ENCODE measurements at places on chromosomes 3 and 15.

GRCh38 chr3:42688487-42689420 is 3.4 kb downstream of the KLHL40 start:
- no peak for DNase-seq

DNA sequence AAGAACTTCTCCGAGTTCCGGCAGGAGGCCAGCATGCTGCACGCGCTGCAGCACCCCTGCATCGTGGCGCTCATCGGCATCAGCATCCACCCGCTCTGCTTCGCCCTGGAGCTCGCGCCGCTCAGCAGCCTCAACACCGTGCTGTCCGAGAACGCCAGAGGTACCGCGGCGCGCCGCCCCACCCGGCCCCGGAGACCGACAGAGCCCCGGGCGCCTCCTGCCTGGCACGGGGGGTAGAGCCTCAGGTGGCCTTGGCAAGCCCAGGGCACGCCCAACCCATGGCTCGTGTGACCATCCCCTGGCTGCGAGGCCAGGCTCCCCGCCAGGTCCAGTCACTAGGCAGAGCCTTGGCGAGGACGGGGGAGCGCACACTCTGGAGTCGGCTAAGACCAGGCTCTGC is 134.1 kb downstream of the LRRK1 start:
- no peak for DNase-seq

DNA sequence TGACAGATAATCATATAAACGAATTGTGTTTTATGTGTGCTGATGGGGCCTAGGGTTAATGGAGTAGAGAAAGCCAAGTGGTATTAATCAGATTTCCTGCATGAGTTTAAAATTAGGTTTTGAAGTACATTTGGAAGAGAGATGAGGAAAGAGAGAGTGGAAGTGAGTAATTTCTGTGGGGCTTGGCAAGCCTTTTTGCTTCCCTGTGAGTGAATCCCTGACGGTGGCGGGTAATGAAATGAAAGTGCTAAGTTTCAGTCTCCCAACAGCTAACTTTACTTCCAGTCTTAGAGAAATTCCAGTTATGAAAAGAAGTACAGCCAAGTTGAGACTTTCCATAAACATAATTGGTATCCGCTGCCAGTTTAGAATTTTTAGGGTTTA is 139.4 kb downstream of the BBX start:
- peak; percentile 12 for DNase-seq

GRCh38 chr3:54983266-54984099 is 55.6 kb upstream of the LRTM1 start:
- no peak for DNase-seq

DNA sequence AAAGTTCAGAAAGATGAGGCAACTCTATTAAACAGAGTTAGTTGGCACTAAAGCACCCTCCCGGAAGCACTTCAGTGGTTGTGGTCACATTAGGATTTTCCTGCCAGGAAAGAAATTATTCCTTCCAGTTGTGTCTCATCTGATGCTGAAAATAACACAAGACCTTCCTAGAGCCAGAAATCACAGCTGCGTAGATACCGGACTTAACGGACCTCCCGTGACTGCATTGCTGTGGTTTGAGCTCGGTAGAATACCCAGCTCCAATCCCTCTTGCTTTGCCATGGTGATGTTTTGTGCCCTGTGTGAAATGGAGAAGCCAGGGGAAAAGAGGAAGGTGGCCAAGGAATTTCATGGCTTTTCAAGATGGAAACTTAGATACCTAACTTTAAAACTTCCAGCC is 215.0 kb upstream of the IGF1R start:
- DNase-seq: no peak

DNA sequence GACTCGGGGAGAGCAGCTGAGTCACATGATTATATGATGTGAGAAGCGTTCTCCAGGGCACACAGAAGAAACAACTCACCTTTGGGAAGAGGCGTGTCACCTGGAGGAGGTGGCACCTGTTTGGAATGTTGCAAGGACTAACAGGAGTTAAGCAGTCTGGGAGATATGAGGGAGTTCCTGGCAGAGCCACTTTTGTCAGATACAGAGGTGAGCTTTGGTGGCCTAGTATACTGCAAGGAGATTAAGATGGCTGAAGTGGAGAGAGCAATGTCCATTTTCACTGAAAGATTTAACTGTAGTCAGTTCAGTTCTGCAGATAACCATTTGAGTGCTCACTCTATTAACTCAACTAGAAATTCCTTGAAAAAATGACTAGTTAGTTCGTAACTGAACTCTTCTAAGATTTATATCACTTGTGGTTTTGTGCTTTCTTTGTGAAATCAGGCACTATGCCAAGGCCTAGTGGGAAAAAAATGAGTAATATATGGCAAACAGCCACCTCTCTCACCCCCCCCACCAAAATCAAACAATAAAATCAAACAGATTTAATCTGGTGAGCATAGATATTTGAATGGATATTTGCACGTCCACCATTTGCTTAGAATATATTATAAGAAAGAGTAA is 61.3 kb downstream of the CRYBG3 start:
- no peak for DNase-seq

GRCh38 chr3:32972482-32973146 is 21.2 kb downstream of the CCR4 start:
- no peak for DNase-seq

- DNase-seq: no peak
Observed at GRCh38 chr15:59685737-59686297, 3.3 kb downstream of the BNIP2 start.

- peak; percentile 64 for DNase-seq
Observed at GRCh38 chr15:51982013-51982769, 10.6 kb upstream of the LEO1 start.

- DNase-seq: no peak
Observed at GRCh38 chr3:30625541-30626438, 19.4 kb downstream of the TGFBR2 start.

GRCh38 chr15:100250176-100250800 is 91.5 kb downstream of the ADAMTS17 start:
- DNase-seq: no peak

- DNase-seq: no peak
Observed at GRCh38 chr3:16839271-16840100, 45.3 kb upstream of the PLCL2 start.

DNA sequence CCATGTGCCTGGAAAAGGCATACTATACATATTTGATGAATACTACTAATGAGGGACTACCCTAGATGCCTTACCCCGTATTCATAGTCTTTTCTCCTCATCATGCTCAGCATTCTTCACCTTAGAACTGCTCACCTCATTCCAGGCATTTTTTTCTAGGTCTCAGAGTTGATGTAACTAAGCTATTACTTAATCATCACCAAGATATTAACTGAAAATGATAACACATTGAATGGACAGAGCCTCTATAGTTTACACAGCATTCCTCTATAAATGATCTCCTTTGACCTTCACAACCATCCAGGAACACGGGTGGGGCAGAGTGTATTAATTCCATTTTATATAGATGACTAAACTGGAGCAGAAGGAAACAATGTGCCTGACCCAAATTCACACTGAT is 174.1 kb upstream of the DPH6 start:
- no peak for DNase-seq

- DNase-seq: no peak
Observed at GRCh38 chr3:17655743-17656142, 86.7 kb downstream of the TBC1D5 start.

DNA sequence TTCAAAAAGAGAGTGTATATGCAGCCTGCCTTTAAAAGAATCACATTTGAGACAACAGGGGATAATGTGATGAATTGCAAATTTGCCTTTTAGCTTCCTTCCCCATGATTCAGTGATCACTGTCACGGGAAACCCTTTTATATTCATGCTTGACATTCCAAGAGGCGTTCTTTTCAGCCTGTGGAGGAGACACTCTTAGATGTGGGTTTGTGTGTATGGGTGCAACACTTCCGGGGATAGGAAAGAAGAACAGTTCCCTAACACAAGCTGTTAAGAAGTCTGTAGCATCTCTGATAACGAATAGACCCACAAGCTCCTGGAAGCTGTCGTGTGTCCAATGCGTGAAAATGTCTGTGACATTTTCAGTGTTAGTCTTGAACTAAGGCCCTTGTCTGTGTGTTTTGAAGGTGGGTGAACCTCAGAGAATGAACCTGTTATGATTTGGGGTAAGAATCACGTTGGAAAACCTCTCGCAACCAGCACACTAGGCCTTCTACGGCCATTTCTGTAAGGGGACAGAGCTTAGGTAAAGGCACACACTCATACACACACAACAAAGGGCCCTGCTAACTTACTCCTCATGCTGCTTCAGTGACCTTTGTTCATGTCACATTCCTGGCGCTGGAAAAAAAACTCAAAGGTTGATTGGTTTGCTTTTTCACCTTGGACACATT is 229.2 kb upstream of the ST8SIA2 start:
- no peak for DNase-seq

- no peak for DNase-seq
Observed at GRCh38 chr15:56234804-56235203, 8.9 kb downstream of the RFX7 start.

GRCh38 chr15:73323374-73323955 is 45.3 kb downstream of the HCN4 start:
- DNase-seq: no peak

GRCh38 chr3:87987952-87988351 is 70.9 kb downstream of the CGGBP1 start:
- DNase-seq: no peak

DNA sequence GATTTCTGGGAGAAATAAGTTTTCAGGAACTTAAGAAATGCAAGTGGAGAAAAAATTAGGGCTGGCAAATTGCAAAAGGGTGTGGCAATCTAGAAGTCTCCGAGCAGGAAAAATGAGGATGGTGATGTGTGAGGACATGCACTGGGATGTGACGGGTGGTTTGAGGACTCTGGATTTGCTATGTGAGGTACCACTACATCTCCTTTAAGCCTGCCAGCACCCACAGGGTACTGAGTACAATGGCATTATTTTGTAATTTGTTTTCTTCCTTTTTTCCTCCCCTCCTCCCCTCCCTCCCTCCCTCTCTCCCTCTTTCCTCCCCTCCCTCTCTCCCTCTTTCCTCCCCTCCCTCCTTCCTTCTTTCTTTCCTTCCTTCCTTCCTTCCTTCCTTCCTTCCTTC is 237.5 kb downstream of the GAP43 start:
- DNase-seq: no peak

GRCh38 chr3:38640661-38641452 is 8.6 kb downstream of the SCN5A start:
- no peak for DNase-seq

GRCh38 chr3:194267744-194268653 is 83.1 kb downstream of the CPN2 start:
- no peak for DNase-seq

DNA sequence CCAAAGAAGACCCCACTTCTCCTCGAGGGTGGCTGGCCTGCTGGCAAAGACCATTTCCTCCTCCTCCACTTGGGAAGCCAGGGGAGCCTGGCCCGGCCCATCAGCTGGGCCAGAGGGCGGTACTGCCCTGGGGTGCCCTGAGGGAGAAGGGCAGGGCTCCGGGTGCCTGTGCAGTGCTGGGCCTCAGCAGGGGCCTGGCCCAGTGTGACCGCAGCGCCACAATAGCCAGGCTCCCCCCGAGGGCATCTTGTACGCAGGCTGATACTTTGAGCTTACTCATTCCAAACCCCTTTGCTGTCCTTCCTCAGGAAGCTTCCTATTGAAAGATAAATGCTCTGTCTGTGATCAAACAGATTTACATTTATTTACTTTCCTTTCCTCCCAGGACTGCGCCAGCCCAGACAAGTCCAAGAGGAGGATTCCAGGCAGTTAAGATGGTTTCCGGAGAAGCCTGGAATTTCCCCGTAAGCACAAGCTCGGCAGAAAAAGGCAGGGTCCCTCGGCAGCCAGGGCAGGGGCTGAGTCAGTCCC is 240.1 kb downstream of the XXYLT1 start:
- DNase-seq: no peak

DNA sequence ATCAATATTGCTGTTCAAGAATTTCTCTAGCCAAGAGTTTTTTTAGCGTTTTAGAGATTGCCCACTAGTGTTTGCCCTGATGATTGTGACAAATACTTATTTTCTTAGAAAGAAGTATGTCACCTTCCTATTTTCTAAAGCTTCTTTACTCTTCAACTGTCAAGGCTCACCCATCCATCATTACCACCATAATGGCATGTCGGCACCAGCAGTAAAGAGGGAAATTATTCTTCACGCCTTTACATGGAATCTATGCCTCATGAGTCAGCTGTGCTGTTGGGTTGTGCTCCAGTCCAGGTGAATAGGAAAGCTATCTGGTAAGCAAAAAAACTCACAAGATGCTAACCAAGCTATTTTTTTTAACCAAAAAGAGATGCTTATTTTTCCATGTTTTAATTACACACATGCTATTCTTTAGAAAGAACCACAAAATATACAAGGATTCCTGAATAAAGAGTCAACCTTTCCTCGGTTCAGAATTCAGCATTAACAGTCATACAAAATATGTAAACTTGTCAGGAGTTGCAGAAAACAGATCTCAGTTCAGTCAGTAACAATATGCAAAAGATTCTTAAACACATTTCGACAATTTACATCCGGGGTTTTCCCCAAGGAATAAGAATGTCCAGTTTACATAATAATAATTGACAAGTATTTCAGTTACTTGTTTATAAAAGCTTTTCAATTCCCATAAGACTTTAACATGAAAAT is 128.0 kb downstream of the ATP8B4 start:
- no peak for DNase-seq

GRCh38 chr3:122973893-122974615 is 53.5 kb downstream of the SEMA5B start:
- no peak for DNase-seq

- DNase-seq: no peak
Observed at GRCh38 chr3:127351321-127351720, 63.5 kb upstream of the PRR20G start.

DNA sequence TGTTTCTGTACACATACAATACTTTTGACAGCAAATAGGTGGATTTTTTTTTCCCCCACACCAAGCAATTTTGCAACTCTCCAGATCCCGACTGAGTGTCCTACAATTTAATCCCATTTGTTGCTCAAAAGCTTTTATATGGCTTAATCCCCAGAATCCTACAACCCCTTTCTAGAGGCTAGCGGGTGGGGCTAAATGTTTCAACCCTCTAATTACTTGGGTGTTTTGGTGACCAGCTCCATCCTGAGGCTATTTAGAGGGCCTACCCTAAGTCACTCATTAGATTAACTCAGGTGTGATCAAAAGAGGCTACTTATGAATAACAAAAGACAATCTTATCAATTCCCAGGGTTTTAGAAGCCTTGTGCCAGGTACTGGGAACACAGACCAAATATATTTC is 21.0 kb upstream of the FBXL2 start:
- DNase-seq: no peak

- DNase-seq: no peak
Observed at GRCh38 chr3:141256820-141257219, 25.2 kb downstream of the PXYLP1 start.

DNA sequence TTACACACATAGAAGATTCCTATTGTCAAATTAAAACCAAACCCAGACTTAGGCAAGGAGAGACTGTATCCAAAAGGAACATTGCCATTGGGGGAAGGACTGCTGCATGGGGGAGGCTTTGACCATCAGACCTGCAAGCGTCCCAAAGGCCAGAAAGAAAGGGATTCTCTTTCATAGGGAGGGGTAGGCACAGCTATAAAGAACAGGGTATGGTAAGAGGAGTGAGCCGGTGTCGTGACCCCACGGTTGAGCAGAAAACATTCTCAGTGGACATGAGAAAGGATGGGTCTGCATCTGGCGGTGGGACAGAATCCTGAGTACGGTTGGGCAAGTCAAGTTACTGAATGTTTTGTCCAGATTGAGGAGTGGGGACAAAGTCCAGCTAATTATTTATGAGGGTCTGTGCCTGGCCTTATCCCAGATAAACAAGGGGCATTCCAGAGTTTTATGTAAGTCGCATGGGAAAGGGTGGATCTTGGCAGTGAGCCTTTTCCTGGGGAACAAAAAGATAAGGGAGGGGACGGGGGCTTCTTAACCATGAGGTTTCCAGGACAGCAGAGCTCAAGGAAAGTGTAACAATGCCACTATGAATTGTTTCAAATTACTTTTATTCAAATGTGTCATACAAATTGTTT is 357.8 kb downstream of the OCA2 start:
- no peak for DNase-seq
